ENCODE measurements at places on chromosomes 6 and 20.

DNA sequence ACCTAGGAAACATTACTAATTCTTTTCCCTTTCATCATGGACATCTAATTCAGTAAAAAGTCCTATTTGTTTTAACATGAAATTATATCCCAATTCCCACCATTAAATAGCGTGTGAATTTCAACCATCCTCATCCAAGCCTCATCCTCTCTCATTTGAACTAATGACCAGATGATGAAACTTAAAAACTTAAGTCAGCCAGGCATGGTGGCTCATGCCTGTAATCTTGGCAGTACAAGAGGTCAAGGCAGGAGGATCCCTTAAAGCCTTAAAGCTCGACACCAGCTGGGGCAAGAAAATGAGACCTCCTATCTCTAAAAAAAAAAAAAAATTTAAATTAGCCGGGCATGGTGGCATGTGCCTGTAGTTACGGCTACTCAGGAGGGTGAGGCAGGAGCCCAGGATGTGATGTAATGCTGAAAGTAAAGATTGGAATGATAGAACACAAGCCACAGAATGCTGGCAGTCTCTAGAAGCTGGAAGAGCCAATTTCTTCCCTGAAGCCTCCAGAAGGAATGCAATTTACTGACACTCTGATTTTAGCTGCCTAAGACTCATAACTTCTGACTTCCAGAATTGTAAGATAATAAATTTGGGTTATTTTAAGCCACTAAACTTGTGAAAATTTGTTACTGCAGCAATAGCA lies 27.1 kb upstream of the HAO1 start:
- DNase-seq = no peak

DNA sequence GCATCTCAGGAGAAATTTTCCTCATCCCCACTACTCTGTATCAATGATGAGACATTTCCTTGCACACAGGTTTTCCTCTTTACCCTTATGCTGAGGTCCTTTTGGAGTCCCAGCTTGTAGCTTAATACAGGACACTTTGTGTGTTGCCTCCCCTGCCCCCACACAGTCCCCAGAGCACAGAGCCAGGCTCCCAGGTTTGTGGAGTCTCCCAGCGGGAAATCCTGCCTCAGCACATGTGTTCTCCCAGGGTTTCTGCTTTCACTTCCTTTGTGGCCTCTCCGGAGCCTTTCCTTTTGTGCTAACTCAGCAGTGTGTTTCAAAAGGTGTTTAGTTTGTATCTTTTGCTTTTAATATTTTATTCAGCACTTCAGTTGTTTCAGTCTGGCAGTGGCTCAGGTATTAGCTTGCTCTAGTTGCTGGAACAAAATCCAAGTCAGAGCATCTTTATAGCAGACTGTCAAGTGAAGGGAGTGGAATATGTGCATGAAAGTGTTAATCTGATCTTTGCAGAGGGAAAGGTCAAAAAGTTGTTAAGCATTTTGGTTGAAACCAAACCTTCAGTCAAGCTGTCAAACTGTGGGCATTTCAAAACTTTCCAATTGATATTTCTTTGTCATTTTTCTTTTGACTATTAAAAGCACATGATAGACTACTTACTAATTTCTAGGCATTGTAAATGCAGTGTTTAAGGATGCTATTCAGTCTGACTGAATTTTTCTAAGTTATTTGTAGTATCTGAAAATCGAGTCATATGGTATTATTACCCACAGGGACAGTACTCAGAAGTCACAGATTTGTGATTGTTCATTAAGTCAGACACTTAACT lies 8.6 kb downstream of the SNX9 start:
- peak; percentile 47 for DNase-seq

DNA sequence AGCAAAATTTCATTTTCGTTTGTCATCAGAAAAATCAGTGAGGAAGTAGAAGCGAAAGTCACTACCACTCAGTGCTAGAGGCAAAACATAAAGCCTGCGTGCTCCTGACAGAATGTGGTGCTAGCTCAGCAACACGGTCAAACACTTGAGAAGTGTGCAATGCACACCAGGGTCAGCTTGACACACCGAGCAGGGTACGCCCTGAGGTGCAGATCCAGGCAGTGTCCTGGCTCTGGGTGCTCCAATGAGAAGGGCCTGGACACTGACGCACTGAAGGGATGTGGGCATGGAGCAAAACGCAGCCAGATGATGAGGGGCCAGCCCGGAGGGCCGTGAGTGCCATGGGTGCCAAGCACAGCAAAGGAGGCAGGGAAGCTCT lies 5.9 kb downstream of the RNASET2 start:
- DNase-seq = no peak

- no peak for DNase-seq
These were observed 1.2 kb downstream of the RAB44 start for GRCh38 chr6:36698871-36699271.

DNA sequence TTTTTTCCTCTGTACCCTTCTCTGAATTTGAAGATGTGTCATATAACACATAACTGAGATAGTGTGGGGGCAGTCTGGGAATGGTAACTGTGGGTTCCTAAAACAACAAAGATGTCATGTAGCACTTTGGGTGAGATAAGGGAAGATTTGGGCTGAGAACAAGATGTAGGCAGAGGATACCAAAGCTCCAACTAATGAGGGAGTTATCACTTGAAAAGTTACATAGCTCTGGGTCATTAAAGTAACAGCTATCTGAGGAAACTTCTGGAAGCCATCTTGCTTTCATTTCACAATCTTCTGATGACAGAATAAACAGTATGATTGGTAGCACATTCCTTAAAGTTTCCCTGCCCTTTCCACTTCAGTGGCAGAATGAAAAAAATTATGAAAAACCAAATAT lies 255.4 kb downstream of the TBX18 start:
- no peak for DNase-seq

GRCh38 chr6:52304983-52305390 lies 20.4 kb upstream of the MCM3 start:
- DNase-seq = no peak

- no peak for DNase-seq
These were observed 104.0 kb downstream of the PHACTR3 start for GRCh38 chr20:59708326-59708725.

DNA sequence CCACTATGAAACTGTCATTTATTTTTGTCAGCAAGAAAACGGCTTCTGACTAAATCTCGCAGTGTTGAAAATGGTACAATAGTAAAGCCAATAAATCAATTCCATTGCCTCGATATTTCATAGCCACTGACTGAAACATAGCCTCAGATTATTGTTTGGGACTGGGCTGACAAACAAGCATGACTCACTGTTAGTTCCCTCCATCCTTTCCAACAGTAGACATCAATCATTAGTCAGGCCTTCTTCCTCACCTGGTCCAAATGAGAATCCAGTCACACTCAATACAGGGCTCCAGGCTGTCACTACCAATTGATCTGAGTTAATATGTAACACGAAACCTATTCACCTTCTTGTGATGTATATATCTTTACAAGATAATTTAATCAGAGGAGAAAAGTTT lies 66.1 kb downstream of the ADGRB3 start:
- DNase-seq = no peak

- DNase-seq = peak; percentile 77
These were observed 394 bp downstream of the AKAP12 start for GRCh38 chr6:151240036-151240685.

DNA sequence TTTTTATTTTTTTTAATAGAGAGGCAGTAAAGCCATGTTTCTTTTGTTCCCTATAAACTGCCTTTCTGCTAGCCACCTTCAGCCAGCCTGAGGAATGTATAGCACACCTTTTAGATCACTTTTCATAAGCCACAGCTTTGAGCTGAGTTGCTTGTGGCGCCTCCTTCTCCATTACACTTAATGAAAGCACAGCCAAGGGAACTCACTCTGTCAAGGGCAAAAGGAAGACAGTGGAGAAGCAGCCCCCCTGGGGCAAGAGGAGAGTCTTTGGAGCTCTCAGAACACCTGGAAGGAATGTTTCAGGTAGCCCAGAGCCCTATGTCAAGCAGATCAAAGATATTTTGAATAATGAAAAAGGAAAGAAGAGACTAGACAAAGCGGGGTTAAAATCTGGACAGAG lies 235.1 kb downstream of the CLIC5 start:
- DNase-seq = no peak

GRCh38 chr6:131948692-131949619 lies 2.2 kb downstream of the CCN2 start:
- no peak for DNase-seq

- no peak for DNase-seq
These were observed 44.9 kb downstream of the TNFRSF21 start for GRCh38 chr6:47264775-47265184.

DNA sequence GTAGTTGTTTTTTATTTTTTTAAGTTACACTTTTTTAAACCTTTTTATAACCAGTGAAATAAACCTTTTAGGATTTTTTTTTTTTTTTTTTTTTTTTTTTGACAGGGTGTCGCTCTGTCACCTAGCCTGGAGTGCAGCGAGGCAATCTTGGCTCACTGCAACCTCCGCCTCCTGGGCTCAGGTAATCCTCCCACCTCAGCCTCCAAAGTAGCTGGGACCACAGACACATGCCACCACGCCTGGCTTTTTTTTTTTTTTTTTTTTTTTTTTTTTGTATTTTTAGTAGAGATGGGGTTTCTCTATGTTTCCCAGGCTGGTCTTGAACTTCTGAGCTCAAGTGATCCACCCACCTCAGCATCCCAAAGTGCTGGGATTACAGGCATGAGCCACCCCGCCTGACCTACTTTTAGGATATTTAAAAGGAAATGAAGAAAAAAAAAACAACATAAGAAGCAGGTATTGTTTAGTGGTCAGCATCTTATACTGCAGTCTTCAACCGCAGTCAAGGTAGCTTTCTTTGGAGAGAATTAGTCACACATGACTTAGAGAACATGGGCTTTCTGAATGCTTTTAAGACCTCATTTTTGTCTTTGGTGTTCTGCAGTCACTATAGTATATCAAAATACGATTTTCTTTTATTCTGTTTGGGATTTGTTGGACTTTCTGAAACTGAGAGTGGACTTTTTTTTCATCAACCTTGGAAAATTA lies 1.6 kb downstream of the POLR1H start:
- DNase-seq = no peak

DNA sequence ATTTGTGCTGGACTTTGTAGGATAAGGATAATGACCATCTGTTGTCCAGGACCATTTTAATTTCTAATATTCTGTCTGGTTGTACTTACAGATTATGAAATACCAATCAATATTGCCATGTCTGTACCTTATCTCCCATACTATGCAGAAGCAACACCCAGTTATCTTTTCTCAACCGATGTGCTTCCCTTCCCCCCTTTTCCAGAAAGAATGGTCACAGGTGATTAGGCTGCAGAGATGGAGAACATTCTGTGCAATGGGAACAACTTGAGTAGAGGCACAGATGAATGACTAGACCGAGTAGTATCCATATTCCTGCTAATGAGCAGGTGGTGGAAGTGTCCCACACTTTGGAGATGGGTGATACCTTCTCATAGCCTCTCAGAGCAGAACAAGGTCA lies 10.5 kb downstream of the RALY start:
- DNase-seq = no peak

DNA sequence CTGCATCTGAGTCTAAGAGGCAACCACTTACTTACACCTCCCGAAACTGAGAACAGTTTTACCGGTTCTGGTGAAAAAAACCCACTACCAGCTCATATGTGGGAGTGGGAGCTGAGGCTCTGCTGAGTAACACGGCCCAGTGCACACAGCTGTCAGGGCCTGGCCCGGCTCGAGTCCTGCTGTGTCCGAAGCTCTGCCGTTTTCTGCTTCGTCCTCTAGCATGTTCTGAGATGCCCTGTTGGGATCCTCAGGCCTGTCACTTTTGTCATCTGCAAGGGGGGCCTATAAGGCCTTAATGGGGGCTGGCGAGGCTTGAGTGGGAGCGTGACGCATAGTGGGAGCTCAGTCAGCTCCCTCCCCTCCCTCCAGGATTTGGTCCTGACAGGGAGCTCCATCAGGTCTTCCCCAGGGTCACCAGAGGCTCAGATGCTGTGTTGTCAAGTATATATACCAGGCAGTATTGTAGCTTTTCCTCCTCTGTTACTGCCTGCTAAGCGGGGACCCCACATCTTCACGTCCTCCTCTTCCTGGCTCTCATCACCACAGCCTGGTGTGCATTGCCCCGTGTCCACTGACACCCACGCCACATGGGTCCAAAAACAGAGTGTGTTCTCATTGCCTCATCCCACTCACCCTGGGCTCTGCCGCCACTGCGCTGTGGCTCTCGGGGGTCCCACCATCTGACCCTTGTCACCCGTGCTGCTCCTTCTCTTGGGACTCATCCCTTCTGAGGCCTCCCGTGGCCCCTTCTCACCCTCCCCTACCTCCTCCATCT lies 45.2 kb upstream of the FANCE start:
- DNase-seq = no peak

- DNase-seq = no peak
These were observed 18.3 kb downstream of the SNX9 start for GRCh38 chr6:157841211-157841840.

GRCh38 chr6:81906709-81907204 lies 154.3 kb upstream of the TENT5A start:
- DNase-seq = no peak

DNA sequence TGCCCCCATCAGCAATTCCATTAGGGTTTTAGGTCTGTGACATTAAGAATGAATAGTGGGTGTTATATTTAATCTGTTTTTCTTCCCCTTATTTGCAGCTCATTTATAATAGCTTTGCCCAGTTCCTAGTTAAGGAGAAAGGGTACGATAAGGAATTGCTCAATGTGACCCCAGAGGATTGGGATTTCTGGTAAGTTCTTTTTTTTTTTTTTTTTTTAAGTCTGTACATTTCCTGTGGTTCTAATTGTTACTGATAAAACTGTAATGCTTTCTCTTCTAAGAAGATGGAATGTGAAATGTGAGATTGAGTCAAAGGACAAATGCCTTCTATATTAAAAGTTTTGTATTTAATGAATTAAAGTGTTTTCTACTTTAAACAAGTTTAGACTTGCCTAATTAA lies 5.5 kb downstream of the NT5DC1 start:
- DNase-seq = no peak

GRCh38 chr6:15606347-15606746 lies 56.5 kb downstream of the DTNBP1 start:
- no peak for DNase-seq

DNA sequence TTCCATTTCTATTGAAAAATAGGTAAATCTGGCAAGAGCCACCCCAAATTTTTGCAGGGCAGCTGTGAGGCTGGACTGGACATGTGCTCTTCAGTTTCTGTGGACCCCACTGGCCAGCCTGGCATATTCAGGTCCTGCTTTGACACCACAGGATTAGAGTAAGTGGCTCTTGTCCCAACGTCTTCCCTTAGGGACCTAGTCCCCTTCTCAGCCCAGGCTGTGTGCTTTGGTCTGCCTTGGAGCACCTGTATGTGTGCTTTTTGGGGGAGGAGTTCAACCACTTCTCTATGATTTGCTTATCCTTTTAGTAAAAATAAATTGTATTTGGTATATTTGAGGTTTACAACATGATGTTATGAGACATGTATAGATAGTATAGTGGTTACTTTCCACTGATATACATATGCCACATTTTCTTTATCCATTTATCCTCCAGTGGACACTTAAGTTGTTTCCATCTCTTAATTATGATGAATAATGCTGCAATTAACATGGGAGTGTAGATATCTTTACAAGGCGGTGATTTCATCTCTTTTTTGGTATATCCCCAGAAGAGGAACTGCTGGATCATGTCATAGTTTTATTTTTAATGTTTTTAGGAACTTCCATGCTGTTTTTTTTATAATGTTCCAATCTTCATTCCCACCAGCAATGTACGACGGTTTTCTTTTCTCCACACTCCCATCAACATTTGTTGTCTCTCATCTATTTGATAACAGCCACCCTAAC lies 167.8 kb upstream of the UST start:
- no peak for DNase-seq

Data from D341Med (cell line).